ENCODE measurements at places on chromosomes 1 and 21.

DNA sequence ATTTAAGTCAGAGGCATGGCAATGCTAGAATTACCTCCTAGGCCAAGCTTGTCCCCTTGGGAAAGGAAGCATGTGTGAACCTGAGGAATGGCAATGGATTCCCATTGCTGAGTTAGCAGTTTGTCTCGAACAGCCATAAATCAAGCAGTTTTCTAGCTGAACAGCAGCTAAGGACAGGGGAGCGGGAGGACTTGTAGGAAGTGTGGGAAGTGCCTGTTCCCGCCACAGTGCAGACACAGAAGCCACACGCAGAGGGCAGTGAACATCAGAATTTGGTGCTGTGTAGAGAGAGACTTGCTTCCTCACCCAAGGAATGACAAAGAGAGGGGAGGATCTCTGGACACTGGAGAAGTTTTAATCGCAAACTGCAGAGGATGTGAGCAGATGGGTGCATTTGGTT is 3.8 kb downstream of the PHGDH start:
- DNase-seq = no peak

DNA sequence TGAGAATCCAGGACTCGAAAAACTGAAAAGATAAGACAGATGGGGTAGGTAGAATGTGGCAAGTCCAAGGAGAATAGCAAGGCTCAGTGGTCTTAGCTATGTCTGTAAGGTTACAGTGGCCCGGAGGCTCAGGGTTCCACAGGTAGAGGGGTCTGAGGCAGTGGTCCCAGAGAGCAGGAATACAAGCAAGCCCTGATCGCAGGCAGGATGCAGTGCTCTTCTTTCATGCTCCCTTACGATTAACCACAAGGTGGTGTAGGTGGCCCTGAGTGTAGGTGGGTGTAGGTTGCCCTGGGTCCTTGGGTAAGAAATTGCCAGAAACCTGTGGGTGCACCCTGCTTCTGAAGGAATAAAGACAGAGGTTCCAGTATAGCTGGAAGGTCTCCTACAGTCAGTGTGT is 99.1 kb upstream of the RAB3GAP2 start:
- no peak for DNase-seq

DNA sequence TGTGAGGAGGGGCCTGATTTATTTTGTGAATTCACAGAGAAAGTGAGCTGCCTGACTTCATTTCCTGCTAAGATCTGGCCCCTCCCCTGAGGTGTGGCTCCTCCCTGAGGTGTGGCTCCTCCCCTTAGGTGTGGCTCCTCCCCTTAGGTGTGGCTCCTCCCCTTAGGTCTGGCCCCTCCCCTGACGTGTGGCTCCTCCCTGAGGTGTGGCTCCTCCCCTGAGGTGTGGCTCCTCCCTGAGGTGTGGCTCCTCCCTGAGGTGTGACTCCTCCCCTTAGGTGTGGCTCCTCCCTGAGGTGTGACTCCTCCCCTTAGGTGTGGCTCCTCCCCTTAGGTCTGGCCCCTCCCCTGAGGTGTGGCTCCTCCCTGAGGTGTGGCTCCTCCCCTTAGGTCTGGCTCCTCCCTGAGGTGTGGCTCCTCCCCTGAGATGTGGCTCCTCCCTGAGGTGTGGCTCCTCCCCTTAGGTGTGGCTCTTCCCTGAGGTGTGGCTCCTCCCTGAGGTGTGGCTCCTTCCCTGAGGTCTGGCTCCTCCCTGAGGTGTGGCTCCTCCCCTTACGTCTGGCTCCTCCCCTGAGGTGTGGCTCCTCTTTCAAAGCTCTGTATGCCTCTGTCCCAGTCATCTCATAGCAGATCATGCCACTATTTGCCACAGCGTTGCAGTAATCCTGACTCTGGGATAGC is 26.9 kb upstream of the LRRC3 start:
- DNase-seq = peak; percentile 27

DNA sequence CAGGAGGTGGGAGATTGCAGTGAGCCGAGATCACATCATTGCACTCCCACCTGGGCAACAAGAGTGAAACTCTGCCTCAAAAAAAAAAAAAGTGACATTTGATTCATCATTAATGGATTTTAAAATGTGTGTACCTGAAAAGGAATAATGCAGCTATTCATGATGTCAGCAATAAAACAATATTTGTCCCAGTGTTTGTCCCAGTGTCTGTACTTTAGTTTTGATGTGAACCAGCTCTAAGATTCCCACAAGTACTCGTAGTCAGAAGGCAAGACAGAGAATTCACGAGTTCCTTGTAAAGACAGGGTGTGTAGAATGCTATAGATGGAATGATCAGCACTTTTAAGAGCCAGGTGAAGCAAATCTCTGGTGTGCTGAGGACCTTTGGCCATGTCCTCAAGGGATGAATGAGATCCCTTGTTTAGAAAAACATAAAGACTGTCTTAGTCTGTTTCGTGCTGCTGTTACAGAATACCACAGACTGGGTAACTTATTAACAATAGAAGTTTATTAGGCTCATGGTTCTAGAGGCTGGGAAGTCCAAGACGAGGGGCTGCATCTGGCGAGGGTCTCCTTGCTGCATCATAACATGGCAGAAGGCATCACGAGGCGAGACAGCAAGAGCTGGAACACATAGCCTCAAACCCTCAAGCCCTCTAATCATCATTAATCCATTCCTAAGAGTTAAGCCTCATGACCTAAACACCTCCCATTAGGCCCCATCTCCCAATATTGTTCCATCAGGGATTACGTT is 12.0 kb upstream of the TMPRSS2 start:
- DNase-seq = no peak

DNA sequence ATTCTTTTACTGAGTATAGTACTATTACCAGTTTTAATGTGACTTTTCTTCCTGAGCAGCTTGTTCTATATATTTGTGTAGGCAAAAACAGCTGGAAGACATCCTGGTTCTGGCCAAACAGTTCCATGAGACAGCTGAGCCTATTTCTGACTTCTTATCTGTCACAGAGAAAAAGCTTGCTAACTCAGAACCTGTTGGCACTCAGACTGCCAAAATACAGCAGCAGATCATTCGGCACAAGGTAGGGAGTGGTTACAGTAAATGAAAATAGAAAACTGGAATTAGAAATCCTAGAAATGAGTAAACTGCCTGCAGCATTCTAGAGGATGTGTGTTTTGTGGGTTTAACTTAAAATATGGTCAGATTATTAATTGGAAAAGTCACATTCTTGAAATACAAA is 64.1 kb upstream of the BMP8A start:
- no peak for DNase-seq

GRCh38 chr1:237042526-237042891 is 525 bp downstream of the RYR2 start:
- DNase-seq = no peak

- DNase-seq = no peak
These were observed 4.0 kb upstream of the CAP1 start for GRCh38 chr1:40036574-40036973.

GRCh38 chr1:24641646-24642151 is 1.4 kb upstream of the SRRM1 start:
- DNase-seq = peak; percentile 9

DNA sequence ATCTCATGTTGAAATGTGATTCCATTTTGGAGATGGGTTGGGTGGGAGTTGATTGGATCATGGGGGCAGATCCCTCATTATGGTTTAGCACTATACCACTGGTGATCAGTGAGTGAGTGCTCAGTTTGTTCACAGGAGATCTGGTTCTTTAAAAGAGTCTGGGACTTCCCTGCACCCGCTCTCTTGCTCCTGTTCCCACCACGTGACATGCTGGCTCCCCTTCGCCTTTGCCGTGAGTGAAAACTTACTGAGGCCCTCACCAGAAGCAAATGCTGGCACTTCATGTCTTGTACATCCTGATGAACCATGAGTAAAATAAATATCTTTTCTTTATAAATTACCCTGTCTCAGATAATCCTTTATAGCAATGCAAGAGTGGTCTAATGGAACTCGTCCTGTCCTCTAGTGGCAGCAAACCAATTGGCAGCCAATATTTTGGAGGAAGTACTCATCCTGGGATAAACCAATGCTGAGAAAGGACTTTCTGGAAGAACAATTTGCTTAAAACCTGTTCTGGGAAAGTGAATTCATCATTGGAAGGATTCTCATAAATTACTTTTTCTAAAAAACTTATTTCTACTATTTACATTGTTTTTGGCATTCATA is 27.8 kb upstream of the CYP4A11 start:
- DNase-seq = no peak

DNA sequence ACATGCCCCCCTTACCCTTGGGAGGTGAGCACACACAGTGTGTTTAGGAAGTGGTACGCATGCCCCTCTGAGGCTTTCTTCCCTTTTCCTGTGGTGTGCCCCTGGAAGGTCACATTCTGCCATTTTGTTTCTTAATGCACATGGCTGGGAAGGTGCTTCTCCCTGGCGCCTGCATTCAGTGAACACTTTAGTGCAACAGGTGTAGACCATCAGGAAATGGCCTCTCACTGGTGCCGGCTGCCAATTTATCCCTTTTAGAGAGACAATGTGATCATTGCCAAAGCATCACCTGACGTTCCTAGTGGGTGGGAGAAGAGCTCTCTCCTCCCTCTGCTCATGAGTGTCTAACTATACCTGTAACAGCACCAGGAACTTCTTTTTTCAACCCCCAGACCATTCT is 51.8 kb upstream of the PDE9A start:
- no peak for DNase-seq

- DNase-seq = no peak
These were observed 357.8 kb upstream of the SGIP1 start for GRCh38 chr1:66176012-66176715.

- DNase-seq = no peak
These were observed 542.6 kb downstream of the ADGRL2 start for GRCh38 chr1:82343381-82343780.

GRCh38 chr1:29964718-29965533 is 728.6 kb downstream of the PTPRU start:
- DNase-seq = no peak

DNA sequence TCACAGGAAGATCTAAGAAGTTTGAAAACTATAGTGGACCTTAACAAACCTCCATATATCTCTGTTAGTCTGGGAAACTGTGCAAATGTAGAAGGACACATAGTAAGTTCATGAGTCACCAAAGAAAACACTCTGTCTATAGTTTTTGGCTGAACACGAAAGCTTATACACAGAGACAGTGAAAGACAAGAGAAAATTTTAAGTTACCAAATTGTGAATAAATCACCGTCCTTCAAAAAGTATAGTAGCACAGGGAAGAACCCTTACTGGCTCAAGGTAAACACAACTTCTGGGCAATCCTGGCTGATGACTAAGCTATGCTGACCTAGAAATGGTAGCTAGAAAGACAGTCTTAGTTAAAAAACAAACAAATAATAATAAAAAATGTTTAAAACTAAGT is 1057.9 kb downstream of the AMY1C start:
- DNase-seq = no peak

GRCh38 chr1:181469829-181470228 is 13.5 kb upstream of the CACNA1E start:
- DNase-seq = no peak

GRCh38 chr1:54952950-54953718 is 27.3 kb upstream of the TMEM61 start:
- no peak for DNase-seq

- no peak for DNase-seq
These were observed 3.6 kb downstream of the C1orf232 start for GRCh38 chr1:26164861-26165842.

DNA sequence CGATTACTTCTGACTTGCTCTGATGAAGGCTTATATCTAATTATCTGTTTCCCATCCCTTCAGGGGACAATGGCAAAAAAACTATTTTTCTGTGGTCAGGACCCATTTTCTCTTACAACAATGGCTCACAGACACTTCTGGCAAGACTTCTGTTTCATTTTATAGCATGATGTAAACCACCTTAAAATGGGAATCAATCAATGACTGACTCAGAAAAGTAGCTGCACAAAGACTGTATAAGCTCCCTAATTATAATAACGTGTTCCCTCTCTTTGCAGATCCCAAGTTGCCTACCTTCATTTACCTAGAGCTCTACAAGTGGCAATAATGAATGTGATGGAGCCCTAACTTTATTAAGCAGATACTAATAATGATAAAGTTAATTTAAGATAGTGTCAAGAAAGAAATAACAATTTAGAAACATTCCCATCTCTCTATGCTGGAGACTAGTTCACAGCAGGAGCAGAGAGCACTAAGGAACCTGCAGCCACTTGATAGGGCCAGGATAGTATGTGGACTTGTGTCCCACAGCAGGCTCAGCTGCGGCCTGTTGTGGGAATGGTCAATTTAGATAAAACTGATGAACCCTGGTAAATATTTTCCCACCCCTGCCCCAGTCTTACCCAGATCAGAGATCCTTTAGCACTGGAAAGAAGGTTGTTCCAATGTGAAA is 538 bp downstream of the GBP2 start:
- no peak for DNase-seq

DNA sequence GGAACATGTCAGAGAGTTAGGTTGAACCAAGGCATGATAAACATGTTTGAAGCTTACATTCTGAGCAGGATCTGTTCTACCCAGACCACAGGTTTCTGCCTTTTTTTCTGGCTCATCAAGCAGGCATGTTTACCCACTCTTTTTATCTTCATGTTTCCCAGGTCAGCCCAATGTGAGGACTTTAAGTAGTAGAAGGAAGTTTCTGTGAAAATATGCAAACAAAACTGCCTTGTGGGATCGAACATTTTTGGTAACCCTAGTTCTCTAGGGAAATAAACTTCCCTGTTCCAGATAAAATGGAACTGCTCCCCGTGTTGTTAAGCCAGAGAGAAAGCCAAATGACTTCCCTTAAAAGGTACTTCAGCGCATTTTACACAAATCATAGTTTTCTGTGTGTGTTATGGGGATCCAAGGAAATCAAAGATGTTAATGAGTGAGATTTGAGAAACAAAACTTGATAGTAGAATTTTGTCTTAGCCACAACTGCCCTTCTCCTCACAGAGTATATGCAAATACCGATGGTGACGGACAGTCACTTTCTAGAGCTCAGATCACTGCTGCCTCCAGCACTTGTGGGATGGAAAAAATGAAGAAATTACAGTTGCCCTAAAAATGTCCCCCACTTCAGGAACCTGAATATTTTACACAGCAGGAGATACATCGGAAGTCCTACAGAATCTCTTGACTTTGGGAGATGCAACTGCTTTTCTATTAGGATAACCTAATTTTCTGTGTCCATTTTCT is 765 bp upstream of the HIPK1 start:
- DNase-seq = no peak

DNA sequence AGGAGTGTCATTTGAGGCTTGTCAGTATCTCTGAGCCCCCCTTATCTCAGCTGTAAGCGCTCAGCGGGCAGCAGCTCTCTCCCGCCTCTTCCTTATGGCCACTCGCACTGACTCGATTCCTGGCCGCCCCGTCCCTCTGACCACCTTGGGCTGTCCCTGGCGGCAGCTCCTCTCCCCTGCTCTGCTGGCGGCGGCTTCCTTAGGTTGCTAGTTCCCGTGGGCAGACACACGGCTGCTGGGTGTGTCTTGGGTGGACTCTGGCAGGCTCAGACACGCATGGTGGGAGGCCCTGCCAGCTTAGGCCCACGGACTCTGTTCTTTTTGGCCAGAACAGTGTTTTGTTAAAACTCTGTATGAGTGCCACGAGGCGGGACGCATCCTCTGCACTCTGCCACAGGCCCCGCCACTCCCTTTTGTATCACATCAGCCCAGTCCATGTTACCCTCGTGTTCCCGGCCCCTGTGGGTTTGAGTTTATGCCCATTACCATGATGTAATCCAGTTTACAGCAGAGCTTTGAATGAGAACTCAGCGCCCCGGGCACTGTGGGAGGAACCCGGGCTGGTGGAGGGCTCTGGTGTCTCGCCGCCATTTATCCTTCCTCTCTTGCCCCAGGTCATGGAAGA is 45.9 kb downstream of the COQ8A start:
- no peak for DNase-seq

Measured in activated naive CD4-positive, alpha-beta T cell (primary cell).